ENCODE measurements at places on chromosomes 7 and 10.

DNA sequence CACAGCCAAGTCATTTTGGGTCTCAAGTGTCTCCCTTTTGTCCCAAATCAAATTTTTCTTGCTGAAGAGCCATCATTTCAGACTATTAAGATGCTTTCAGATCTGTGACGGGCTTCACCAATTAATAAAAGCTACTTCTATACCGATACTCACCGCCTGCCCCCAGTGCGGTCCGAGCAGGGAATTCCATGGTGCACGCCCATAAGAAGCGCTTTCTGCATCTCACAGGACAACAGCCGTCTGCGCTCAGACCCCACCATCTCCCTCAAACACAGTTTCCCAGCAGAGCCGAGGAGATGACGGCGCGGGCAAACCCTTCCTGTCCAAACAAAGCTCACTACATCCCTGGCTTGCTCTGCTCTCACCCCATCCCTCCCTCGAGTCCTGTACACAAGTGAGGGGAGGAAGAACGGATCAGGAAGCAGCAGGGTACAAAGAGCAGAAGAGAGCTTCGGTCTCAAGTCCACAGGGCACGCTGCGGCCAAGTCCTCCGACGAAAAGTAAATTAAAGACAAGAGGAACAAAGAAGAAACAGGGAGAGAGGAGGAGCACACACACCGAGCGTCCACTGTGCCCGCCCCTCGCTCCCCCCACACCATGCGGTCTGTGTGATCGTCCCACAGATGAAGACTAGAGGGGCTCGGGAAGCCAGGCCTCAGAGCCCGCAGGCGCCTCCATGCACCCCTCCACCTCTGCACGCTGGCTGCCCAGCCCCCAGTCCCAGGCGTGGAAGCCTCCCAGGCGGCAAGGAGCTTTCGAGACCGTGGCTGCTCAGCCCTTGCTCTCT lies 121.9 kb downstream of the MAD1L1 start:
- no peak for DNase-seq

GRCh38 chr10:99234041-99234790 lies 1.4 kb downstream of the HPSE2 start:
- peak; percentile 10 for DNase-seq

DNA sequence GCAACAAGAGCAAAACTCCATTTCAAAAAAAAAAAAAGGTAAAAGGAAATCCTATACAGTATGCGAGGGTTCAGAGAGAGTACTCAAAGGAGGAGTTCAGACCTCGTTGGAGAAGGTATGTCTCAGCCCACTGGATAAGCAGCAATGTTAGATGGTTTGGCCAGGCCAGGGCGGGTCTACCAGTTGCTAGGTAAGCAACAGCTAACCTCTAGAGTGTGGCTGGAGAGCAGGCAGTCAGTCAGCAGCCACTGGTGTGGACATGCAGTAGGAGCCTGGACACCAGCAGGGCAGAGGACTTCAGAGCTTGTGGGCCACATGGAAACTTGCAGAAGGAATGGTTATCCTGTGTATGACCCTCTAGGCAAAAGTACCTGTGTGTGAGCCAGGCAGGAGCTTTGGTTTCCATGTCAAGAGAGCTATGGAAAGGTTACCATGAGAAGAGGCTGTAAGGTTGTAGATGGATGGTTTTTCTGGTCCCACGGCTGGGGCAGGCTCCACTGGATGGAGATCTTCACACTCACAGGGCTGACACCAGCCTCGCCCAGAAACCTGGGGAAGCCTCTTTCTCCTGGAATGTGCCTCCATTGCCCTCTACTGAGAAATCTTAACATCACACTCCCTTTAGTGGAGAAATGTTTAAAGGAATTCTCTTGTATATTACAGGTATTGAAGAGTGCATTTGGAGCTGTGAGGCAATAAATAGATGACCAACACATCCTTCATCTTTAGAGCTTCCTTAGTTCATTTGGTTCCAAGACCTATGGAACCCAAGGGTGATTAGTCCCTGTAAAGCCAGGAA lies 63.6 kb downstream of the CCDC186 start:
- DNase-seq = no peak

DNA sequence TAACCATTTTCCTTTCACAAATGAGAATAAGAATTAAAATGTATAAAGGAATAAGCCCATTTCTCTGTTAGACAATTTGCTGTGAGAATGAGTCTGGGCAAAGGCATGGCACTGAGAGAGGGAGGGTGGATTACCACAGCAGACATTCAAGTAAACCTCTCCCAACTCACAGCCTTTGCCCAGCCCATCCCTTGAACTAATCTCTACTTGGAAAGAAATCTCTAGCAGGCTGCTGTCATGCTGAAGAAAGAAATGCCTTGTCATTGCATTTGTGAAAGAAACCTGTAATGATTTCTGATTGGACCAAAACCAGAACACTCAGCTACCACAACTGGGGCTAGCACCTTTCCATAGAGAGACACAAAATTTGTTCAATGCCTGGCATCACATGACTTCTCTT lies 39.2 kb downstream of the CH25H start:
- no peak for DNase-seq

DNA sequence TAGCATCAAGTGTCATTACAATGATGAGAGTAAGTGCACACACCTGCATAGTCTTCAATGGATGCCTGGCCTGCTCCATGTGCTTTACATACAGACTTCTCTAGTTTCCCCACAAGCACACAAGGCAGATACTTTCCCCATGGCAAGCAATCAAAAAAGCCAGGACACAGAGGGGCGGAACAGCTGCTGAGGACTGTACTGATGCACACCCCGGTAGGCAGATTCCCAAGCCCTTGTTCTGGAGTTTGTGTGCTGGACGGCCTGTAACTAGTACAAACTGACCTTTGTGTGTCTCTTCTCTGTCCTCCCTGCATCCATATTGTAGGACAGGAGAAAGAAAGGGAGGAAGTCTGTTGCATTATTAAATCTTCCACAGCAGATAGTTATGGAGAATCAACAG lies 25.8 kb downstream of the UBE2D4 start:
- no peak for DNase-seq

Measured in activated CD8-positive, alpha-beta memory T cell treated with anti-CD3 and anti-CD28 coated beads for 48 hours (primary cell).